Breast epithelium (tissue), 4 donors: ENCODE measurements at places on chromosomes 3 and 15. TPM values are rescaled to one million over a fixed set of nuclear protein-coding genes. Genes with fewer than 3 reads are reported as not detected.

The IL17RD gene
- total RNA-seq: 31.0 TPM

The SQOR gene
- total RNA-seq: 60.3 TPM

The CERS3 gene
- total RNA-seq: 3.7 TPM

GRCh38 chr3:53813876-53814275 lies 32.3 kb downstream of the CHDH start:
- DNase-seq: no peak

The SLC2A2 gene
- total RNA-seq: not detected

DNA sequence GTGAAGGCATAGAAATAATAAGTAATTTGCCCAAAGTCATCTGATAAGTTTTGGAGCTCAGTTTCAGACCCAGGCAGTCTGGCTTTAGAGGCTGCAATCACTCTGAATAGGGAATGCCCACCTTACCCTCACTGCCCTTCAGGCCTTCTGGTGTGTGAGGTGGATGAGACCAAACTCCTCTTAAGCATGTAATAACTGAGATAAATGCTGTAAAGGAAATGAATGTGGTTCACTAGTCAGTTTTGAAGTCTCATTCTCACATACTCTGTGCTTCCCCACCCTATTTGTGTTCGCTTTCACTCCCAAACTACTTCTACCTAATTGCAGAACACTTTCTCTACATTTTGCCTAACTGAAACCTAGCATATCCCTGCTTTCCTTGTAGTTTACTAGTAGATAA lies 144.1 kb downstream of the FILIP1L start:
- DNase-seq: no peak

- DNase-seq: no peak
These were observed 14.4 kb downstream of the GK5 start for GRCh38 chr3:142211034-142211433.

The TRAK1 gene
- total RNA-seq: 40.6 TPM

The ARHGEF26 gene
- total RNA-seq: 20.2 TPM

The SKOR1 gene
- 1.1 TPM for total RNA-seq

The TMEM42 gene
- total RNA-seq: 20.3 TPM

- DNase-seq: no peak
These were observed 48.9 kb upstream of the RBP1 start for GRCh38 chr3:139588450-139588849.

- DNase-seq: no peak
These were observed 66.5 kb upstream of the DAZL start for GRCh38 chr3:16671690-16672089.

DNA sequence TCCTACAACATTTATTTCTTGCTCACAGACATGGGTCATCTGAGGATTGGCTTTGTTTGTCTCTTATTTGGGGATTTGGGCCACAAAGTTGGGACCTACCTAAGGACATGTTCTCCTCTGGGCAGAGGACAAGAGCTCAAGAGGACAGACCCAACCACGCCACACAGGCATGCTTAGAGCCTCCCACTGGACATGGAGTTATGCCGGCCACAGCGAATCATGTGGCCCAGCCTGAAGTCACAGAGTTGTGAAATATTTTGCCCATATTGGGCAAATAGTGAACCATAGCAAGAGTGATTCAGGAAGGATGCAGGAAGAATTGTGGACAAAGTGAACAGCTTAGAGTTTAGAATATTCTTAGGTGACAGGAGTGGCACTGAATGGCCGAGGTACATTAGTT lies 9.9 kb downstream of the TRAK1 start:
- no peak for DNase-seq

GRCh38 chr3:149145974-149146373 lies 16.5 kb downstream of the HPS3 start:
- DNase-seq: no peak

The ZNF385D gene
- total RNA-seq: 3.8 TPM

The SHF gene
- 5.0 TPM for total RNA-seq
